ENCODE measurements at places on chromosomes 11 and 22.

- no peak for DNase-seq
These were observed 236.9 kb downstream of the CADM1 start for GRCh38 chr11:115267238-115267781.

GRCh38 chr11:10868352-10868751, 10.5 kb upstream of the ZBED5 start:
- no peak for DNase-seq

- DNase-seq, result no peak
These were observed 14.3 kb upstream of the EFCAB6 start for GRCh38 chr22:43826142-43827002.

DNA sequence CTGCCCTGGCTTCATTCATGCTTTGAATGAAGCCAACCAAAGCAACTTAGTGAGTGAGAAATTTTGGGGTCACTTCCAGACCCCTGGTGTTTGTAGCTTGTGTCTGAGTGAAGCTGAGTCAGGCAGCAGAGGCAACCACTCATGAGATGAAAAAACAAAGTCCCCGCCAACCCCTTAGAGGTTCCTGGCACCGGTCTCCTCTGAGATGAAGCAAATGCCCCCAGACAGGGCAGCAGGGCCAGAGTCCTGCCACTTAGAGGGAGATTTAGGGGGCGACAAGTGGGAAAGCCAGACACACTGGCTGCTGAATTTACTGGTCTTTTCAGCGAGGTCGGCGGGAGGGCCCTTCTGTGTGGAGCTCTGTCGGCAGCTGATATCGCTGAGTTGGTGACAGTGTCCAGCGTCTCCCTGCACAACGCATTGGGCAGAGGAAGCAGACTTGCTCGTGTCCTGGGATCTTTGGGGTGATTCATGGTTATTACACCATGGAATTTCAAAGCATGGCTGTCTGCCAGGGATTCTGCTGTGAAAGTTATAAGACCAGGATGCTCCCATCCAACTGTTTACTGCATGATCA, 482.6 kb downstream of the MIAT start:
- no peak for DNase-seq

GRCh38 chr11:13308704-13309103, 31.1 kb downstream of the BMAL1 start:
- no peak for DNase-seq

DNA sequence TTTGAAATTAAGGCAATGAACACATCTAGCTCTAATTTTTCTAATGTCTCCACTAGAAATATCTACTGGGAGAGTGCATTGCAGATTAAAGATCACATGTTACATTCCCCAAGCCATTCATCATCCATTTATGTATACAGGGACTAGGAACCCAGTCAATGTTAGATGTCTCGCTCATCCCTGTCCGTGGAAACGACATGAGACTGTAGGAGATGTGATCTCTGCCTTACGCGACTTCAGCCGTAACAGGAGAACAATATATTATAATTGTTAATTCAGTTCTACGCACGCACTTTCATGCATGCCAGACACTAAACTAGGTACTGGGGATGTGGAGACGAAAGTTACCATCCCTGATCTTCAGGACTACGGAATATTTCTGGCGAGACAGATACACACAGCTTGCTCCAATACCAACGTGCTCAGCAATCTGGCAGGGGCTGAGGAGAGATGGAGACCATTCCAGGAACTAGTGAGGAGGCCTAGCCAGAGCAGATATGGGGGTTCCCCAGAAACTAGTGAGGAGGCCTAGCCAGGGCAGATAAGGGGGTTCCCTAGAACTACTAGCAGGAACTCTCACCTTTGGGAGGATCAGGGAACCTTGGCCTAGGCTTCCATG, 706 bp downstream of the DCPS start:
- DNase-seq, result no peak

GRCh38 chr11:59259047-59259446, 46.3 kb upstream of the MPEG1 start:
- DNase-seq, result no peak

DNA sequence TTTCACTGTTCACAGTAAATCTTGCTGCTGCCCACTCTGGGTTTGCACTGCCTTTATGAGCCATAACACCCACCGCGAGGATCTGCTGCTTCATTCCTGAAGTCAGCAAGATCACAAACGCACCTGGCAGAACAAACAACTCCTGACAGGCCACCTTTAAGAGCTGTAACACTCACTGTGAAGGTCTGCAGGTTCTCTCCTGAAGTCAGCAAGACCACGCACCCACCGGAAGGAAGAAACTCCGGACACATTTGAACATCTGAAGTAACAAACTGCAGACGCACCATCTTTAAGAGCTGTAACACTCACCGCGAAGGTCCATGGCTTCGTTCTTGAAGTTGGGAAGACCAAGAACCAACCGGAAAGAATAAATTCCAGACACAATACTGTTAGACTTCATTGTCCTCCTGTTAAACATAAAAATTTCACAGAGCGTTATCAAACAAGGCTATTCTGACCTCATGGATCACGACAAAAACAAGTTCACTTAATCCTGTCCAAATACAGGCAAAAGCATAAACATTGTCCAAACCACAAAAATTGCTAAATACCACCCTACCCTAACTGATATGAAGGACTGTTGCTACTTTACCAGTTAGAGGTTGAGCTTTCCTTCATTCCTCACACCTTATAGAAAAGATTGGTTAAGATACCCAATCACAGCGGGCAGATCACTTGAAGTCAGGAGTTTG, 3.0 kb upstream of the CCDC117 start:
- DNase-seq, result no peak

DNA sequence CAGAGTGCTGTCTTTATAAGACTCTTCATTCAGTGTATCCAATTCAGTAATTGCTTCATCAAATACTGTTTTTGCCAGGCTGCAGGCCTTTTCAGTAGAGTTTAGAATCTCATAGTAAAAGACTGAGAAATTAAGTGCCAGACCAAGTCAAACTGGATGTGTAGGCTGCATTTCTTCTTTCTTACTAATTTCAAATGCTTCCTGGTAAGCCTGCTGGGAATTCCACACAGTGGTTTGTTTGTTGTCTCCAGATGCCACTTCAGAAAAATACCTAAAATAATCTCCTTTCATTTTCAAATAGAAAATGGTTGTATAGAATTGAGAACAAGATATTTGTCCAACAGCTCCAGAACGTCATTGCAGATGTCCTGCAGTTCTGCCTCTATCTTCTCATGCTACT, 34.7 kb downstream of the LDHAL6A start:
- DNase-seq, result no peak

- DNase-seq, result no peak
These were observed 11.3 kb downstream of the IL17RA start for GRCh38 chr22:17096071-17096470.

GRCh38 chr11:130340671-130341319, 26.1 kb upstream of the ZBTB44 start:
- no peak for DNase-seq

DNA sequence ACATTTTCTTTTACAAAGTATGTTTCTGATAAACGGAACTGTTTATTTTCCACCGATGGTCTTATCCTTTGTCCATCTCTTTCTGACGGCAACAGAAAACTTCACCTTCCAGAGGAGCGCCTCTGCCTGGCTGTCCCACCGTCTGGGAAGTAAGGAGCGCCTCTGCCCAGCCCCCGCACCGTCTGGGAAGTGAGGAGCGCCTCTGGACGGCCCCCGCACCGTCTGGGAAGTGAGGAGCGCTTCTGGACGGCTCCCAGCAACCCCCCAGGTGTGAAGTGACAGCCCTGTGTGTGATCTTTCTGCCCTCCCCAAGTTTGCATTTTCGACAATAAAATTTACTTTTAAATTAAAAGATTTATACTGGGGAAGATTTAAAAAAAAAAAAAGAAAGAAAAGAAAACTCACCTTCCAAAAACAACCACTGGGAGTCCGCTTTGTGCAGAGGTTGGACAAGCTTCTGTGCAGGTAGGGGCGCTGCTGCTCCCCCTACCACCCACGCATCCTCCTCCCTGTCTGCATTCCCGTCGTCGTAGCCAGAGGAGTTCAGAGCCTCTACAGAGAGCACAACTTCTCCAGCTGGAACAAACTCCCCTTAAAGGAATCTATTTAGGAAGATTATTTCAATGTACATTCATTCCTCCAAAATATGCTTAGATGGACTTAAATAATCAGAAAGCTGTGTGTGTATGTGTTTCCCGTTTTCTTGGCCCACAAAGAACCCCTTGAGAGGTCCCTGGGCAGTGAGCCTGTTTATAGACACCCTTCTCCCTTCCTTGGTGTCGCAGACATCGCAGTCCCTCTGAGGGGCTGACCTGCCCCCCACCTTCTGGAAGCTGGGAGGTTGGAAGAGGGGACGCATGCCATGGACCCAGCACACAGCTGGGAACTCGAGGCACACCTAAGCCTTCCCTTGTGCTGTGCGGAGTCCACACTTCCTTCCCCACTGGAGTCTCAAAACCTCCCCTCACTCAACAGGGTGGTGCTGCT, 849 bp upstream of the APOBEC3B start:
- DNase-seq, result no peak

- no peak for DNase-seq
These were observed 73.4 kb downstream of the DEUP1 start for GRCh38 chr11:93403930-93404329.

- no peak for DNase-seq
These were observed 548 bp downstream of the PYGM start for GRCh38 chr11:64759131-64759721.

DNA sequence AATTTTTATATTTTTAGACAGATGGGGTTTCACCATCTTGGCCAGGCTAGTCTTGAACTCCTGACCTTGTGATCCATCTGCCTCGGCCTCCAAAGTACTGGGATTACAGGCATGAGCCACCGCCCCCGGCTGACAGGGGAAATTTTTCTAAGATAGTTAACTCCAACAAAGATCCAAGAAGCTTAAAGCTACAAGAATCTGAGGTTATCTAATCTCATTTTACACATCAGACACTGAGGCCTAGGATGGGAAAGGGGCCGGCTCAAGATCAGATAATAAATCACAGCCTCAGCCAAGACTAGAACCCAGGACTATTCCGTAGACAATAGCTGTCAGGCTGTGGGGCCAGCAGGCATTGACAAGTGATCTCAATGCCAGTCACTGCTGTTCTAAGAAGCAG, 94.0 kb downstream of the AMBRA1 start:
- DNase-seq, result no peak

DNA sequence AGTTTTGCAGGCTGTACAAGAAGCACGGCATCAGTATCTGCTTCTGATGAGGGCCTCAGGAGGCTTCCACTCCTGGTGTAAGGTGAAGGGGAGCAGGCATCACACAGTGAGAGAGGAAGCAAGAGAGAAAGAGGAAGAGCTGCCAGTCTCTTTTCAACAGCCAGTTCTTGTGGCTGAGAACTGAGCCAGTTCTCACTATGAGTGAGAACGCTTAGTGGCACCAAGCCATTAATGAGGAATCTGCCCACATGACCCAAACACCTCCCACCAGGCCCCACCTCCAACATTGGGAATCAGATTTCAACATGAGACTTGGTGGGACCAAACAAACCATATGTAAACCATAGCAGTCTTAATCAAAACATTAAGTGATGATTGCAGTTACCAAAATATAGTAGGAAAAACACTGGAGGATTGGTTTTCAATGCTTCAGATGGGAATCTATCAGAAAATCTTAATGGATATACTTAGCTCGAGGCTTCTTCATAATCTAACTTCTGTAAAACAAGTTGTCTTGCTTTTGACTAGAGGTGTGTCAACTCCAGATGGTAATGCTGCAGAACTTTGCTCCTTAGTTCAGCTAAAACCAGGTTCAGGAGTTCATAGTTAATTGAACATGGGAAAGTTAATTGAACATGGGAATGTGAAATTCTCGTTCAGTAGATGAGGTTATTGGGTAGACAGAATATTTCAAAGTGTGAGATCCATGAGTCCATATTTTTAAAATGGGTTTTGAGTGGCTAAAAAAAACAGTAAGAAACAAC, 12.2 kb downstream of the FAR1 start:
- no peak for DNase-seq

GRCh38 chr11:41201156-41201555, 258.3 kb downstream of the LRRC4C start:
- DNase-seq, result no peak

GRCh38 chr22:39241794-39242594, 2.8 kb downstream of the PDGFB start:
- DNase-seq, result no peak

GRCh38 chr11:12841946-12842630, 167.0 kb upstream of the RASSF10 start:
- no peak for DNase-seq

- no peak for DNase-seq
These were observed 17.0 kb downstream of the MOGAT2 start for GRCh38 chr11:75734491-75735180.

GRCh38 chr22:49010070-49010863, 817.4 kb downstream of the BRD1 start:
- no peak for DNase-seq

- DNase-seq, result no peak
These were observed 4.3 kb downstream of the TNNI2 start for GRCh38 chr11:1843098-1843473.

DNA sequence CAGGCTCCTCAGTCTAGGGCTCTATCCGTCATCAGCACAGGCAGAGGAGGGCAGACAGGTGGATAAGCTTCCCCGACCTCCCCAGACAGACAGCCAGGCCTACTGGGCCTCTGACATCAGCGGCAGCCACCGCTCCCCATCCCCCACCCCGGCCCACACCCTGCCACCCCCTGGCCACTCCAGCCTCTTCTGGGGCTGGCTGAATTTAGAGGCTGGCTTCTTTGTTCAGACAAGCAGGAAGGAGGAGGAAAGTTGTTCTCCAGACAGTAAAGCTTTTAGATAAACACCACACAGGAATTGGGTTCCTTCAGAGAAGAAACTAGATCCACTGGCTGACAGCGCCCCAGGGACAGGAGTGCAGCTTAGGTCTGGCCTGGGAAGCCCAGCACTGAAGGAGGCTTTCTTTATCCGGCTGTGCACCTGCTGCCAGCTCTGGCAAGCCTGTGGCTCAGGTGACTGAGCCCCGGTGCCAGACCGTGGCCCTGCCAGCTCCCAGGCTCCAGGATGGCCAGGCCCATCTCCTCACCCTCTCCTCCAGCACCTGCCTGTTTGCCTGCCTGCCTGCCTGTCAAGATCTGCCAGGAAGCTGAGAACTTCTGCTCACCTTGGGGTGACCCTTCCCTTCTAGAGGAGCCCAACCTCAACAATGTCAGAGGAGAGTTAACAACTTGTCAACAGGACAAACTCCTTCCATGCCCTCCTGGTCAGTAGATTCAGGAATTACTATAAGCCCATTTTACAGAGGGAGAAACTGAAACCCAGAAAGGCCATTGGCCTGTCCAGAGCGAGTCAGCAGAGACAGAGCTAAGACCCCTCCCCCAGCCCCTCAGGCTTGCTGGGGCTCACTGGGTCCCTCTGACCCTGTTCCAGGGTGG, 44.0 kb upstream of the KLHL35 start:
- no peak for DNase-seq

DNA sequence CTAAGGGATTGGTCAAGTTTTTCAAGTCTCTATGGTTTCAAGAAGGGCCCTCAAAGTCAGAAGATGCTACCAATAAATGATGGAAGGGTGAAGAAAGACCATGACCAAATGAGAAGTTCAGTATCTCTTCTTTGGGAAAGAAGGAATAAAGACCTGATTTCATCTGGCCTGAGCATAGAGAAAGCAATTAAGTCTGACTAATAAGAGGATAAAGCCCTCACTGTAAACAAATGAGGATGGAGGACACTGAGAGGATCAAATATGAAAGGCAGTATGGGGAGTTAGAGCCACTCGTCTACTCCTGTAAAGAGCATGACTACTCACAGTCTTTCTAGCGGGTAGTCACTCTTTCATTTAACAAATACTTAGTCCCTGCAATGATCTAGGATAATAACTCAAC, 44.6 kb downstream of the FAM168A start:
- no peak for DNase-seq

GRCh38 chr11:45599161-45599943, 66.1 kb downstream of the CHST1 start:
- DNase-seq, result no peak
